Activated naive CD4-positive, alpha-beta T cell (primary cell): ENCODE measurements at places on chromosomes 13 and 19.

DNA sequence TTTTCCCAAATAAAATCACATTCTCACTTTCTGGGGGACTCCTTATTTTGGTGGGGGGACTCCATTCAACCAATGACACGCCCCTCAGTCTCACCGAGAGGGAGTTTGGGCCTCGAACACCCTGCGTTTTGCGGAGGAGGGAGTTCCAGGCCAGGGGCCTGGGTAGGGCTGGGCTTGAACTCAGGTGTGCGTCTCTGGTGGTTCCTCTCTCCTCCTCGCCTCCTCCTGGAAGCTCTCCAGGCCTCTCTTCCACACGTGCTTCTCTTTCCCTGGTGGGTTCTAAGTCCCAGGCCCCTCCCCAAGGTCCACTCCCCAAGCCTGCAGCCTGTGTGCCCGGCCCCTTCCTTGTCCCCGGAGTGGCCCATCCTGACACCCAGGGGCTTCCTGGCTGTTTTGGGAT is 14.7 kb downstream of the MEX3D start:
- DNase-seq: no peak

GRCh38 chr19:18985257-18985656 is 44.2 kb upstream of the HOMER3 start:
- DNase-seq: no peak

DNA sequence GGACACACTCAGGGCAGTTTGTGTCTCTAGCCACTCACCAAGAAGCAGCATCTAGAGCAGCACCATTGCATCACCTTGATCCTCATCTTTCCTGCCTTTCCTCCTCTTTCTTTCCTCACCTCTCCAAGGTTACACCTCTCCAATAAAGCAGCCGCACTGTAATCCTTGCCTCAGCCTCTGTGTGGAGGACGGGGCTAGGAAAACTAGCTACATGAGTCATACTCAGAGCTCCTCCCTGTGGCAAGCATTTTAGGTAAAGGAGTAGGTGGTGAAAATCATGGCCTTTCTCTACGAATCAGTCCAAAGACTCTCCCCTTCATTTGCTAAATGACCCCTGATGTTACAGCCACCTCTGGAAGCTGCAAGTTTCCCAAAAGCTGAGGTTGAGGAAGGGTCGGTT is 108.9 kb downstream of the DNAJC15 start:
- no peak for DNase-seq

- no peak for DNase-seq
Measured at GRCh38 chr19:10548746-10549276, 5.1 kb downstream of the ATG4D start.

DNA sequence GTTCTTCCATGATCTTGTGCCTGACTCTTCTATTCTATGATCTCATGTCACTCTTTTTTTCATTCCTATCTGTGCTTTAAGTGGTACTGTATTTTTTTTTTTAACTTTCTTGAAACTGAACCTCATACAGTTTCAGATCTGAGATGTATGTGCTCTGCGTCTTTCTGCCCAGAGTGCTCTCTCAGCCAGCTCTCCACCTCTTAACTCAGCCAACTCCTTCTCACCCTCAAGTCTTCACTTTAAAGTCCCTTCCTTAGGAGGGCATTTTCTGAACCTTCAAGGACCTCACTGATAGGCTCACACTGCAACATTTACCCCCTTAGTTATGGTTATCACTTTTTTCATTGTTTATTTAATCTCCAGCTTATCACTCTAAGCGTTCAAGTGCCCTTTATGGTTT is 158.7 kb downstream of the IRS2 start:
- DNase-seq: no peak

DNA sequence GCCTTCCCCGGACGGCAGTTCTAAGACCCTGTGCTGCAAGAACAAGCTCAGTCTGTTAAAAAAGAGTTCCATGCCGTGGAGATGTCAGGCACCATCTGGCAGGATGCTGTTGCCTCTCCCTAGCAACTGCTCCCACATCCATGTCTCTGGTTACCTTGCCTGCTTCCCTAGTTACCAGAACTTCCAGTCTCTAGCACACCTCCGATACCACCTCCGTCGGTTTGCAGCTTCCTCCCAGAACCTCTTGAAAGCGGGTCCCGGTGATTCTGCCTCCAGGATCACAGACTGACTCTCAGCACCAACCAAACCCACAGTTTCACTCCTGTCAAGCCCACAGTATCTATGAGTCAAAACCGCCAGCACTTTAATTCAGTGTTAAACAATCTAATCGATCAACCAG is 55.4 kb downstream of the KCTD12 start:
- no peak for DNase-seq

GRCh38 chr13:48728226-48728625 is 74.5 kb downstream of the CYSLTR2 start:
- no peak for DNase-seq

DNA sequence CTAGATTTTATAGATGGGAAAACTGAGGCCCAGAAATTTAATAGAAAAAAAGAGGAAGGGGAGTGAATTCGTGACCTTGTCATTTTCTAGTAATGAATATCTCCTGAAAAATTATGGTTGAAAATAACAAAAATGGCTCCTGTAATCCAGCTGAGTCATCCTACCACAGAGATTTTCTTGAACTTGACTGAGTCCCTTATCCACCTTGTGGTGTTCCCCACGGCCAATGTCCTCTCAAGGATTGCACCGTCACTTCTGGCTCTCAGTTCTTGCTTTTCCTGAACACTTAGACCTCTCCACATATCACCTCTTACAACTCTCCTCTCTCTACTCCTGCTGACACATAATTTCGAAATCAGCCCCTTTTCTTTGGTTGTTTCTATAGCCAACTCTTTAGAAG is 1.2 kb upstream of the KATNAL1 start:
- no peak for DNase-seq

- no peak for DNase-seq
Measured at GRCh38 chr19:45090034-45090433, 2.9 kb upstream of the PPP1R37 start.

- DNase-seq: no peak
Measured at GRCh38 chr13:46489586-46490023, 63.4 kb upstream of the LRCH1 start.

- no peak for DNase-seq
Measured at GRCh38 chr13:50847501-50847900, 4.0 kb upstream of the DLEU7 start.

GRCh38 chr19:45763691-45764294 is 5.3 kb downstream of the SIX5 start:
- DNase-seq: no peak

DNA sequence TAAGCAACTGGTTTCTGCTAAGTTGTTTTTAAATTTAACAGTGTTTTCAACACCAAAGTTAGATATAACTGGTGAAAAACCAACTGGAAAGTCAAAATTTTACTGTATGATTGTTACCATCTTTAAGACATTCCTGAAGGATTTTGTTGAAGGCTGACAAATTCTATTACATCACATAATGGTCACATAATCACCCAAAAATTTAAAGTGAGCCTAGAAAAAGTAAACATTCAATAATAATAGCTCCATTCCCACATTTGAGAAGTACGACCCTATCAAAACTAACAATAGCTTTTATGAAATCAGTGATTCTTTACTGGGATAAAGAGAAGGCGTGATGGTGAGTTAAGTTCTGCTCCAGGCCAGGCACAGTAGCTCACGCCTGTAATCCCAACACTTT is 51.6 kb downstream of the USP12 start:
- DNase-seq: no peak

- no peak for DNase-seq
Measured at GRCh38 chr13:80906860-80907259, 565.9 kb upstream of the SPRY2 start.

DNA sequence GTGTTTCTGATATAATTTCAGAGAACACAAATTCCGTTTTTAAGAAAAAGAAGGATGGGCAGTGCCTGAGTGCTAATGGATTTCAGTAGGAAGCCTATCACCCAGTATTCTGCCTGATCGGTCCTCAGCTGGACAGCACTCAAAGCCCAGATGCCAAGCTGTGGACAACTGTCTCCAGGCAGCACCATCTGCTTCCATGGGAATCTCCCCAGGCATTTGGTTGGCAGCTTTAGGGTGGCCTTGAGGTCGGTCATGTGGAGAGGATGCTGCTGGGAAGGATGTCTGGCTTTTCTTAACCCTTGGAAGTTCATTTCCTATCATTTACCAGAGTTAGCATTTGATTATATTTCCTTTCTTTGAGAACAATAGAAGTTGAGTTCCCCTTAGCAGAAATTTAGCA is 311.7 kb downstream of the TBC1D4 start:
- DNase-seq: no peak

- no peak for DNase-seq
Measured at GRCh38 chr13:71578048-71578447, 289.0 kb downstream of the DACH1 start.

GRCh38 chr13:101090287-101090686 is 326.0 kb downstream of the NALCN start:
- no peak for DNase-seq

- DNase-seq: no peak
Measured at GRCh38 chr13:112751617-112752016, 61.8 kb downstream of the ATP11A start.

- no peak for DNase-seq
Measured at GRCh38 chr13:106560821-106561220, 7.1 kb downstream of the ARGLU1 start.

DNA sequence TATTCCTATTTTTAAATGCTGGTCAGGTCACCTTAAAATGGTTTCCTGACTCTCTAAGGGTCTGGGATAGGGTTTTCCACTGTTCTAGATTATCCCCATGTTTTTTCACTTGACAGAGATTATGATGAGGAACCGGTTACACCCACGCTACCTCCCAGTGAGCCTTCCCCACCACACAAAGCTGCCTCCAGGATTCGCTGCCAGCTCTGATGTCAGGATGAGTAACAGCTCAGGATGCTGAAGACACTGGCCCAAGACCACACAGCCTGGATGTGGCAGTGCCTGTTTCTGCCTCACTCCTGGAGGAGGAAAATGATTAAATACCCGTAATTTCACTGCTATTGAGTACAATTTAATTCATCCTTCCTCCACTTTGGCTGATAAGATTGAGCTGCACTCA is 22.9 kb downstream of the ZNF114 start:
- no peak for DNase-seq

DNA sequence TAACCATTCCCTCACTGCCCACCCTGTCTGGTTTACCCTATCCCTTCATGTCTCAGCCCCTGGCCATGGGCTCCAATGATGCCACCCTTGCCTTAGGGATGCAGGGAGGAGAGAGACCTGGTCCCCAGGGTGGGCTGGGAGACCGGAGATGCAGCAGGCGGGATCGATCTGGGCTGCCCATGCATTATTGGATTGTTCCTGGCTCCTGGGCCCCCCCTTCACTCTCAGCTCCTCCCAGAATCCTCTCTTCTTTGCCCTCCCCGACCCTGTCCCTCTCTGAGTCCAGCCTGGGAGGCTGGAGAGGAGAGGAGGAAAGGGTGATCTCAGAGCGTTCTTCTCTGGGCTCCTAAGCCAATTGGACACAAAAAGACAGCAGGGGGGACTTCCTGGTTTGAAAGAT is 5.8 kb downstream of the KASH5 start:
- DNase-seq: no peak

GRCh38 chr13:110607675-110608224 is 7.6 kb upstream of the NAXD start:
- no peak for DNase-seq

DNA sequence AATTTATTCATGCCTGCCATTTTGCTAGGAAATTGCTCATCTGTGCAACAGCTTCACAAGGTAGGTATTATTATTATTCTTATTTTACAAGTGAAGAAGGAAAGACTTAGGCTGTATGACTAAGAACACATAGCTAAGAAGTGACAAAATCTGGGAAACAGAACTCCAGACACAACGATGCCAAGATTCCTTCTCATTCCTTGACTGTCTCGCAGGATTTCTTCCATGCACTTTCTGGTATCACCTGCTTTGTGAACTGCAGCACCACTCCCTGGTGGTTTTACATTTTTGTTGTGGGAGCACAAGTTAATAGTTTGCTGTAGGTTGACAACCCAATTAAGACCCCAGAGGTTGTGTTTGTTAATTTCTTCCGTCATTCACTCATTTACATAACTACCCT is 188.5 kb downstream of the LACC1 start:
- DNase-seq: no peak

DNA sequence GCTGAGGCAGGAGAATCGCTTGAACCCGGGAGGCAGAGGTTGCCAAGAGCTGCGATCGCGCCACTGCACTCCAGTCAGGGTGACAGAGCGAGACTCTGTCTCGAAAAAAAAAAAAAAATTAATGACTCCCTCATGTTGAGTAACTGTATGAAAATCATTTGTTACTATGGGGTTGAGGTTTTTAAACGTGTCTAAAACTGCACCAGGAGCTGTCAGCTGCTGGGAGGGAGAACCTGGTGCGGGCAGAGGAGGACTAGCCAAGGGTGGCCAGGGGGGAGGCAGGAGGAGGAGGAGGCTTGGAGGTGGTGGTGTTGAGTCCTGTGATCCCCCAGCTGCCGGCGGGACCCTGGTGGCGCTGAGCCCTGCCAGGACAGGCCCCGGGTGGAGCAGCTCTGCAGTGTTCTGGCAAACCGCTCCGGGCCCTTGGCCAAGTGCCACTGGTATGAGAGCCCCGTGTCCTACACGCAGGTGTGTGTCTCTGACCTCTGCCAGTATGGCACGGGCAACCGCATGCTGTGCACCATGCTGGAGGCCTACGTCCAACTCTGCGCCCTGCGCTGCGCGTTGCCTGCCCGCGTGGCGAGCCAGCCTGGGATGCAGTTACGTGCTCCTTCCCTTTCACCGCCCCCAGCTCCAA is 17.1 kb upstream of the FXYD3 start:
- DNase-seq: no peak

DNA sequence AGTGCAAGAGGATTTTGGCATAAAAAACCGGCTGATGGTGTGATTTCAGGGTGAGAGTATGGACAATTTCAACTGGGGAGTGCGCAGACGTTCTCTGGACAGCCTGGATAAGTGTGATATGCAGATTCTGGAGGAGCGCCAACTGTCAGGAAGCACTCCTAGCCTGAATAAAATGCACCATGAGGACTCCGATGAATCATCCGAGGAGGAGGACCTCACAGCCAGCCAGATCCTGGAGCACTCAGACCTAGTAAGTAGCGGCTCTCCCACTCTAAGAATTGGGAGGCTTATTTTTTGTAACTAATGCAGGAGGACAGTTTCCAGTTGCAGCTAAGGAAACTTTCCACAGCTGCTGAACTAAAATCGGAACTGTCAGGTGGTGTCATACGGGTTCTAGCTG is 53.6 kb downstream of the ZAR1L start:
- no peak for DNase-seq

DNA sequence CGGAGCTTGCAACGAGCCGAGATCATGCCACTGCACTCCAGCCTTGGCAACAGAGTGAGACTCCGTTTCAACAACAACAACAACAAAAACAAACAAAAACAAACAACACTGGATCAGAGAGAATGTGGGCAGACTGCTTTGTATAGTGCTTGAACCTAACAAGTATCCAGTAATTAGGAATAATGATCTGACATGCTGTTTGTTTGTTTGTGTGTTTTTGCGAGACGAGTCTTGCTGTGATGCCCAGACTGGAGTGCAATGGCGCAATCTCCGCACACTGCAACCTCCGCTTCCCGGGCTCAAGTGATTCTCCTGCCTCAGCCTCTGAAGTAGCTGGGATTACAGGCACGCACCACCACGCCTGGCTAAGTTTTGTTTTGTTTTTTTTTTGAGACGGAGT is 14.0 kb downstream of the SAE1 start:
- DNase-seq: no peak

GRCh38 chr13:50766013-50766412 is 77.5 kb downstream of the DLEU7 start:
- no peak for DNase-seq
